Hindlimb muscle (tissue), 1 donor: ENCODE measurements at places on chromosomes 1 and 21. TPM values are rescaled to one million over a fixed set of nuclear protein-coding genes. Genes with fewer than 3 reads are reported as not detected.

Gene C1QTNF12
- 3.6 TPM for polyA plus RNA-seq

Gene MYCL
- polyA plus RNA-seq = 2.6 TPM

Gene CFAP57
- polyA plus RNA-seq = 0.41 TPM

Gene TTC39A
- polyA plus RNA-seq = 5.0 TPM

Gene SPRR2E
- not detected for polyA plus RNA-seq

Gene CASQ1
- 912 TPM for polyA plus RNA-seq

Gene EFNA4
- polyA plus RNA-seq = 6.0 TPM

Gene FAM72C
- not detected for polyA plus RNA-seq

Gene DNTTIP2
- polyA plus RNA-seq = 40.0 TPM

Gene KCNJ9
- polyA plus RNA-seq = 0.09 TPM

Gene TRIM45
- 19.6 TPM for polyA plus RNA-seq

Gene CD1B
- not detected for polyA plus RNA-seq

Gene GBP1
- 10.1 TPM for polyA plus RNA-seq

Gene LCE1B
- polyA plus RNA-seq = not detected

Gene RIPPLY3
- polyA plus RNA-seq = 0.17 TPM

Gene CD1D
- polyA plus RNA-seq = 1.9 TPM

Gene C2CD4D
- polyA plus RNA-seq = 0.12 TPM

Gene INKA2
- 59.2 TPM for polyA plus RNA-seq

Gene SRGAP2B
- 48.0 TPM for polyA plus RNA-seq

Gene ANKRD65
- polyA plus RNA-seq = 24.7 TPM

Gene RPF1
- 34.0 TPM for polyA plus RNA-seq

Gene SPTA1
- polyA plus RNA-seq = 5.9 TPM

Gene GBP4
- 4.4 TPM for polyA plus RNA-seq

Gene AGO3
- polyA plus RNA-seq = 12.3 TPM

Gene GJC2
- polyA plus RNA-seq = 1.2 TPM

Gene CDC14A
- 6.0 TPM for polyA plus RNA-seq

Gene C1orf94
- polyA plus RNA-seq = not detected

Gene BRWD1
- 27.7 TPM for polyA plus RNA-seq

Gene SELENBP1
- 35.2 TPM for polyA plus RNA-seq

Gene MAEL
- polyA plus RNA-seq = 0.99 TPM

Gene CAMTA1
- polyA plus RNA-seq = 39.5 TPM

Gene PTTG1IP
- polyA plus RNA-seq = 131 TPM

Gene TNFRSF1B
- polyA plus RNA-seq = 18.9 TPM

Gene BTG2
- polyA plus RNA-seq = 84.9 TPM

Gene PLA2G5
- not detected for polyA plus RNA-seq

Gene ATP1A4
- polyA plus RNA-seq = 4.0 TPM

Gene NOS1AP
- polyA plus RNA-seq = 1.1 TPM
